ENCODE measurements at places on chromosomes 5 and 9. TPM values are rescaled to one million over a fixed set of nuclear protein-coding genes. Genes with fewer than 3 reads are reported as not detected.

TLX3 gene
- total RNA-seq, result not detected

NFIL3 gene
- 3.9 TPM for total RNA-seq

MYMK gene
- total RNA-seq, result not detected

PURA gene
- 13.2 TPM for total RNA-seq

KLHL9 gene
- 13.1 TPM for total RNA-seq

ADGRD2 gene
- total RNA-seq, result not detected

LRRC19 gene
- not detected for total RNA-seq

FAT2 gene
- 0.02 TPM for total RNA-seq

DOLPP1 gene
- 11.3 TPM for total RNA-seq

SETX gene
- total RNA-seq, result 109 TPM

SH3TC2 gene
- not detected for total RNA-seq
